ENCODE measurements at places on chromosomes 12 and 14. TPM values are rescaled to one million over a fixed set of nuclear protein-coding genes. Genes with fewer than 3 reads are reported as not detected.

- DNase-seq: no peak
These were observed 11.7 kb upstream of the MYL2 start for GRCh38 chr12:110932046-110932445.

DNA sequence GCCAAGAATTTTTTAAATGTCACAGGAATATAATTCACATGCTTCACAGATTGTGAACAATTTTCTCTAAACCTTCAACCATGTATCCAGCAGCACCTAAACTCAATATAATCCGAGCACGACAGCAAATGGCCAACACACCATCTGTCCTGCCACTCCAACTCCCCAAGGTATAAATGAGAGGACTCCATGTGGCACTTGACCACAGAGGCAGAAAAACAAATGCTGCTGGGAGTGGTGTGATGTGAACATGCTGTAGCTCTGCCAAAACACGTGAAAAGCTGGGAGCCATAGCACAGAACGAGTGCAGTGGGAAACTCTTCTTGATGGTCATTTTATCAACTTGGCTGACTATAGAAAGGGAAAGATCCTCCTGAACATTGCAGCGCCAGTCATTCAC is 70.9 kb downstream of the LLPH start:
- DNase-seq: no peak

- no peak for DNase-seq
These were observed 319.9 kb downstream of the KCNC2 start for GRCh38 chr12:74889563-74890236.

The KRT72 gene
- 1.3 TPM for total RNA-seq

Measured in CD4-positive, CD25-positive, alpha-beta regulatory T cell (primary cell).